Cardiac fibroblast (primary cell): ENCODE measurements at places on chromosomes 1 and 21.

- no peak for DNase-seq
Measured at GRCh38 chr1:30335389-30335996, 387.9 kb downstream of the MATN1 start.

DNA sequence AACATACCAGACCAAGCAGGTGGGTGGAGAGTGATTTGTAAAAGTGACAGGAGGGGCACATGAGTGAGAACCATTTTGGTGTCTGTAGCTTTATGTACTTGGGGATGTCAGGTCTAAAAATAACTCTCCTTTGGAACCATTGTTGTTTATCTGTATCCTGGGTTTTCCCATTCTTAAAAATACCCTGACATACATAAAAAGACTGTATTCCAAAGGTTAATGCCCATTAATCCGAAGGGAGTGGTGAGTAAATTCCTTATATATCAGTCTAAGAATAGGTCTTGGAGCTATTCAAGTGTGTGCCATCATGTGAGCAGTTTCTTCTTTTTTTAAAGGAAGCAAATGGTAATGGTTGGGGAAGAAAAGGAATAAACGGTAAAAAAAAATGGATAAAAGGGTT, 117.5 kb downstream of the TGFB2 start:
- no peak for DNase-seq

DNA sequence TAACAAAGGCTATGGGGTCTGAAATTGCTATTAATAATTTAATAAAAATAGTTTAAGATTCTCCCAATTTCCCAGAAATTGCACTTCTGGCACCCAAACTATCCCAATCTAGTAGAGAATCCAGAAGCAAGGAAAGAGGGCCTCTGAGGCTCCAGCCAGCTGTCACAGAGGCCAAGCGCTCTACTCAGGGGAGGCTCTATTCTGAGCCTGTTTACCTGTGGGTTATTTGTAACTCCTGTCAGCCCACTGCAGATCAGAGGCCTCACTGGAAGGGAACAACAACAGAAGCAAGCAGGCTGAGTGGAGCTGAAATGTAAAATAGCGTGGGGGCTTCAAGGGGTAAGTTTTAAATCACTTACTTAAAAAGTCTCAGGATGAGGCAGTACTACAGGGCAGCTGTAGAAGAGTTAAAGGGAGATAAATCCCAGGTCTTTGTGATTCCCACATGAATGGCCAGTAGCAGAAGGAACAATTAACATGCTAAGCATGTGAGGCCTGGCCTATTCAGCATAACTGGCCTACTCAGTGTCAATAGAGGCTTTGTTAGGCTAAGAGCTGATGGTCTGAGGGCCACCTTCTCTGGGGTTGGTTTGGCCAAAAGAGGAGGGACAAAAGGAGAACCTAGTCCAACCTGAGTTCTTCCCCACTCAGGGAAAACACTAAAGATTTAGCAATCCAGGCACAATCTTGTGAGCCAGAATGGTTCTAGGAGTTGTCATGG, 12.8 kb downstream of the ZNF687 start:
- DNase-seq = no peak

DNA sequence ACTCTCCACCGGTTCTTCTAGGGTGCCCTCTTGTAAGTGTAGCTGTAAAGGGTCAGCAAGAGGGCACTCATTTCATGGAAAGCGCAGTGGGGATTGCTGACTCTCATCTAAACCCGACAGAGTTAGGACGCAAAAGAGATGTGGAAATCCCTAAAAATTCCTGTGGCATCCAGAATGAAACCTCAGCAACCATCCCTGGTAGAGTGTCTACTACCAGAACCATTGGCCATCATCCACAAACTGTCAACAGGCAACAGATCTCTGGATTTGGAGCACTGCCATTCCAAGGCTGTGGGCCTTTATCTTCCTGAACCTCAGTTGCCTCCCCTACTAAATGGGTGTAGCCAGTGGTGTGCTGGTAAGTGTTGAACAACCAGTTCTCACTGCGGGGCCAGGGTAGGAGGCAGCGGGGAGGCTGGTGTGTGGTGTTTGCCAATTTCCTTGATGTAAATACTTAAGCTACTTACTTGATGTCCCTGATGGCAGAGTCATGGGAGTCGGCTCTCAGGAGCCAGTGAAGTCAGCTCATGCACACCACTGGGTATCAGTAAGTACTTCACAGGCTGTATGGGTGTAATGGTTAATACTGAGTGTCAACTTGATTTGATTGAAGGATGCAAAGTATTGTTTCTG, 195.8 kb downstream of the KAZN start:
- no peak for DNase-seq

DNA sequence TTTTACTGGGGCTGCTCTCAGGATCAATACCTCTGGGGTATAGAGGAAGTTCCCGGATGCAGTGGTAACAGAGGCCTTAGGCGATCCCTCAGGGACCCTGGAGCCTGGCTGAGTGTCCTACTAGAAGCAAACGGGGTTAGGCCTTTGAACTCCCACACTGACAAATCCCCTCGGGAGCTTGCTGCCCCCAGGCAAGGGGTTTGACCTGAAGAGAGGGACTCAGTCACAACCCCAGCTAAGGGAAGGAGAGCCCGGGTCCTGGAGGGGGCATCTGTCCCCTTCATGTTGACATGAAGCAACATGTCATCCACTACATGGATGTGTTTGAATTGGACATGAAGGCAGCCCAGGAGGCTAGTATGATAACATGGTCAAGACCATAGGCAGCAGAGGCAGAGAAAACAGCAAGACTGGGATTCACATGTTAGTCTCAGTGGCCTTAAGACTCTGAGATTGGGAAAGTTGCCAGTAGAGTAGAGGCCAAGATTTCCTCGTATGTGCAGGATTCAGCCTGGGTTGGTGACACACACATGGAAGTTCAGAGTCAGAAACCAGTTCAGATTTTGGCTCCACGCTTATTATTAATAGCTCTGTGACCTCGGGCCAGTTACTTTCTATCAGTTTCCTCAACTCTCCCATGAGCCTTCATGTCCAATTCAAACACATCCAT, 101.5 kb downstream of the KCNN3 start:
- peak; percentile 27 for DNase-seq

DNA sequence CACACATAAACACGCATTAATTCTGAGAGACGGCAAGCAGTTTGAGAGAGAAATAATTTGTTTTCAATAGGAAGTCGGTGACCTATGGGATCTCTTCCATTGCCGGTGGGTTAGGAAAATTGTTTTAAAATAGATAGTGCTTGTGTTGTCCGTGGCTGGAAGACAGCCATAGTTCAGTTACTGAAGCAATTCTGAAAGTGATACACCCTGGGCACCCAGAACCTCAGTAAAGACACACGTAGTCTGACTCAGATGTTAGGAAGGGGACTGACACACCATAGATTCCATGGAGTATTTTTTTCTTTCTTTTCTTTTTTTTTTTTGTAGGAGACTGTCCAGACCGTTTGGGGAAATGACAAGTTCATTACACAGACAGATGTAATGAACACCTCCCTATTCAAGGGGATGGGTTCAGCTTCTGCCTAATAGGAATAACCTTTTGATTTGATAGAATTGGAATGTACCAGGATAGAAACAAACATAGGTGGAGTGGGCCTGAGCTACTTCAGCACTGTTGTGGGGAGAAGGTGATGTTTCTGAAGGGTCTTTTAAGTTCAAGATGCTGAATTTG, 1.6 kb downstream of the C1orf21 start:
- peak; percentile 84 for DNase-seq

DNA sequence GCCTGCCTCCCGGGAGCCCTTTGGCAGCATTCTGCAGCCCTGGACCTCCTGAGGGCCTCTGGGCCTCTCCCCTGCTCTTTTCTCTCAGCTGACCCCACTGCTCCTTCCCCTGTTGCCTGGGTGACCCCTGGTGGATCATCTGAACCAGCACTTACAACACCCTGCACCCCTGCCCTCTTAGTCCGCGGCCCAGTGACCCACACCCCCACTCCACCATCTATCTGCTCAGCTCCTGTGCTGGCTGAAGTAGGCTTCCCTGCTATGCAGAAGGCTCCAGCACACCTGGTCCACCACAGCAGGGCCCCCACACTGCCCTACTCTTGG, 74.0 kb downstream of the DMRTA2 start:
- DNase-seq = no peak

GRCh38 chr1:25821630-25822091, 1.9 kb downstream of the MTFR1L start:
- DNase-seq = peak; percentile 76

GRCh38 chr1:93395195-93395594, 49.5 kb downstream of the DR1 start:
- DNase-seq = no peak

DNA sequence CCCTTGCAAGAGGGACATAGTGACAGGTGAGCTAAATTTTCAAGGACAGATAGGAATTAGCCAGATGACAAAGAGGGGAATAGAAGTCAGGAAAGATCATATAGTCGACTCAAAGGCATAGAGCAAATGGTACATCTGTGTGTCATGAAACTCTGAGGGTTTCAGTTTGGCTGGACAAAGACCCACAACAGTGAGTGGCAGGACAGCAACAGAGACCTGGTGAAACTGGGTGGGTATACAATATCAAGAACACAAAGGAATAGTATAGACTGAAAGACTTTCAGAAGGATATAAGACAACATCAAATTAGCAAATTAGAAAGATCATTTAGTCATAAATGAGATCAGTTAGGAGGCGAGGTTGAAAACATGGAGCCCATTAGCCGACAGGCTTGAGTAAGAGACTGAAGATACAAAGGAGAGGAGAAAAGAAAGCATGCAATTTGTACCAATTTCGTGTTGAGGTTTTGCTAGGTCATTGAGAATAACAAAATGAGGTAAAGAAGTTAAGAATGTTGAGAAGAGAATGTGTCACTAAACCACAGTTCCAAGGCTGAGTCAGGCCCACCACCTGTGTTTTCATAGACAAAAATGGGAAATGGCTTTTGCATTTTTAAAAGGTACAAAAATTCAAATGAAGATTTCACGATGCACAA, 213.8 kb downstream of the HHIPL2 start:
- DNase-seq = no peak

DNA sequence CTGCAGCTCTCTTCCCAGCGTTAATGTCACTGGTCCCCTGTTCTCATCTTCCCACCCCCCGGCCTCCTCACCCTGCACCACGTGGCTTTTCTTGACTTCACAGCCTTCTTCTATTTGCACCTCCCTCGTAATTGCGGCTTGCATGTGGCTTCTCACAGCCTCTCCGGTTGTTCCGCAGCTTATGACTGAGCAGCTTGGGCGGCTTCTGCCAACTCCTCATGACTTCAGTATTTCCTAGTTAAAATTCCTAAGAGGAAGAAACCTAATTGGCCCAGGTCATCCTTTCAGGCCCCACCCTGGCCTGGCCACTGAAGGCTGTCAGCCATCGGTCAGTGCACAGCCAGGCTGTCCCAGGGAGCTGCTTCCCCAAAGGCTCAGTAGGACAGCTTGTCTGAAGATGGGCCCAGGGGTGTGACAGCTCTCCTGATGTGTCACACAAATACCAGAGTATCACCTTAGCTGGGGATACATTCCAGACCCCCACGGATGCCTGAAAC, 8.6 kb upstream of the RERE start:
- DNase-seq = peak; percentile 85

GRCh38 chr1:20725189-20726117, 7.0 kb downstream of the SH2D5 start:
- DNase-seq = peak; percentile 73

GRCh38 chr1:233491953-233492620, 121.8 kb upstream of the KCNK1 start:
- no peak for DNase-seq

DNA sequence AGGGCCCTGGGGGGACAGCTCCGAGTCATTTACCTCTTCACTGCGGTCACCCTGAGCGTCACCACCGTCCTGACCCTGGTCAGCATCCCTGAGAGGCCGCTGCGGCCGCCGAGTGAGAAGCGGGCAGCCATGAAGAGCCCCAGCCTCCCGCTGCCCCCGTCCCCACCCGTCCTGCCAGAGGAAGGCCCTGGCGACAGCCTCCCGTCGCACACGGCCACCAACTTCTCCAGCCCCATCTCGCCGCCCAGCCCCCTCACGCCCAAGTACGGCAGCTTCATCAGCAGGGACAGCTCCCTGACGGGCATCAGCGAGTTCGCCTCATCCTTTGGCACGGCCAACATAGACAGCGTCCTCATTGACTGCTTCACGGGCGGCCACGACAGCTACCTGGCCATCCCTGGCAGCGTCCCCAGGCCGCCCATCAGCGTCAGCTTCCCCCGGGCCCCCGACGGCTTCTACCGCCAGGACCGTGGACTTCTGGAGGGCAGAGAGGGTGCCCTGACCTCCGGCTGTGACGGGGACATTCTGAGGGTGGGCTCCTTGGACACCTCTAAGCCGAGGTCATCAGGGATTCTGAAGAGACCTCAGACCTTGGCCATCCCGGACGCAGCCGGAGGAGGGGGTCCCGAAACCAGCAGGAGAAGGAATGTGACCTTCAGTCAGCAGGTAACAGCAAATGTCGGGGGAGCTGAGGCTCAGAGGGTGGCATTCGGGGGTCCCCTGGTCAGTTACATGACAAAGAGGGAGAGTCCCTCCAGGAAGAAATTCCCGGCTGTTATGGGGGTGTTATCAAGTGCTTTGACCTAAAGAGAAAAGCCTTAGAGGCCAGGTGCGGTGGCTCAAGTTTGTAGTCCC, 12.6 kb downstream of the SLC45A1 start:
- no peak for DNase-seq

- peak; percentile 69 for DNase-seq
Measured at GRCh38 chr1:21069549-21069948, 107.1 kb downstream of the EIF4G3 start.

DNA sequence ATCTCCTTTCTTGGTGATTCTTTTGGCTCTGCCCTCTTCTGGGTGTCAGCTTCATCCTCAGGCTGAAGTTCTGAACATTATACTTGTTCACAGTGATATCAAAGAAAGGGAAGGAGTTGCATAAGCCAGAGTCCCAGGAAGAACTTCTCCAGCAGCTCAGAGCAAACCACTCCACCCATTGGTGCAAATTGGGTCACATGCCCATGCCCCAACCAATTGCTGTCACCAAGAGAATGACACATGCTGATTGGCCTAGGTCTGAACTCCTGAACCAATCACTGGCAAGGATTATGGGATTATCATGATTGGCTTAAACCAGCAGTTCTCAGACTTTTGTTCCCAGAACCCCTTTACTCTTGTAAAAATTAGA, 256.5 kb upstream of the TMEM51 start:
- peak; percentile 7 for DNase-seq

- DNase-seq = no peak
Measured at GRCh38 chr1:24392982-24393650, 20.5 kb downstream of the STPG1 start.

GRCh38 chr1:229184066-229184465, 86.8 kb upstream of the RAB4A start:
- no peak for DNase-seq

- peak; percentile 24 for DNase-seq
Measured at GRCh38 chr1:108663074-108663473, 2.2 kb upstream of the HENMT1 start.

DNA sequence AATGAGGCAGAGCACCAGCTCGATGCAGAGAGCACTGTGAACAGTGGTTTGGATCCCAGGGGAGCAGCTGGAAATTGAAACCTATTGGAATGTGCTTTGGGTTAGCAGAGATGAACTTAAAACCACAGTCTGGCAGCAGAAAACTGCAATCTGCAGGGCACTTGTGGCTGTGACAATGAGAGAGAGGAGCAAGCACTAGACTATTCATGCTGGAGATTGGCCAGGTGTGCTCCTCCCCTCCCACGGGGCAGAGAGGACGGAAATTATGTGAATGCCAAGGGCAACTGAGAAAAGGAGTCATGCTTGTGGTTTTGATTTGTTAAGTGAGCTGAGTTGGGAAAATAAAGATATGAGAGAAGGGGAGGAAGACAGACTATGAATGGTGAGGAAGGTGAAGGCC, 38.1 kb downstream of the HSD3B2 start:
- DNase-seq = peak; percentile 58

GRCh38 chr1:203302894-203303293, 2.4 kb upstream of the BTG2 start:
- DNase-seq = no peak

GRCh38 chr1:155083865-155084721, 5.5 kb downstream of the EFNA3 start:
- DNase-seq = peak; percentile 53

GRCh38 chr1:28928314-28928941, 14.1 kb downstream of the EPB41 start:
- no peak for DNase-seq
